ENCODE measurements at places on chromosomes 5 and 9.

GRCh38 chr9:132827366-132827765 is 50.7 kb downstream of the AK8 start:
- no peak overlapping the region for H3K27ac ChIP-seq
- no peaks in the 10 kb centered on the region for H3K36me3 ChIP-seq
- no peaks in the 10 kb centered on the region for H3K4me1 ChIP-seq
- H3K4me3 ChIP-seq = no peak overlapping the region
- no peaks in the 10 kb centered on the region for H3K27me3 ChIP-seq

DNA sequence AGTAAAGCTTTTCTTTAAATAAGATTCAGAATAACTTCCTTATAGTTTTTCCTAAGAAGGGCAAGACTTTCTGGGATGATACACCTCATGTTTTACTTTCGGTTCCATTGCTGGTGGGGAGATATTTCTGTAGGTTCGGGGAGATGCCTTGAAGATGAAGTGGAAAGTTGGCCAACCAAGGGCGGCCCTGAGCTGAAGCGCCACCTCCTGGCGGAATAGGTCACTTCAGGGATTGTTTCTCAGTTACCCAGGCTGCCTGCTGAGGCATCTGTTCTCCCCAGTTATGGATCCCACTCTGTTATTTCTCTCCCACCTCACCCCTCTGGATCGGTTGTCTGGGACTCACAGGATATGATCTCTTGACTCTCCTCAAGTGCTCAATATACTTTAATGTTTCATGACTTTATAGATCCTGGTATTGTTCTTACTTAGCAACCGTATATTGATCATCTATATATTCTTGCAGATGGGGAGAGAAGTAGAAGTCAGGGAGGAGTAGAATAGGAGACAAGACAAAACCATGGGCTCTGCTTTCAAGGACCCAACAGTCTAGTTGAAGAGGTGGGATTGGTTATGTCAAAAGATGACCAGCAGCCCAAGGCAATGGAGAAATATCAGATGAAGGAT is 23.4 kb downstream of the MEGF10 start:
- no peak overlapping the region for H3K4me3 ChIP-seq
- no peaks in the 10 kb centered on the region for H3K36me3 ChIP-seq
- H3K27me3 ChIP-seq = peaks cover 5% of the 10 kb centered on the region
- no peak overlapping the region for H3K27ac ChIP-seq

DNA sequence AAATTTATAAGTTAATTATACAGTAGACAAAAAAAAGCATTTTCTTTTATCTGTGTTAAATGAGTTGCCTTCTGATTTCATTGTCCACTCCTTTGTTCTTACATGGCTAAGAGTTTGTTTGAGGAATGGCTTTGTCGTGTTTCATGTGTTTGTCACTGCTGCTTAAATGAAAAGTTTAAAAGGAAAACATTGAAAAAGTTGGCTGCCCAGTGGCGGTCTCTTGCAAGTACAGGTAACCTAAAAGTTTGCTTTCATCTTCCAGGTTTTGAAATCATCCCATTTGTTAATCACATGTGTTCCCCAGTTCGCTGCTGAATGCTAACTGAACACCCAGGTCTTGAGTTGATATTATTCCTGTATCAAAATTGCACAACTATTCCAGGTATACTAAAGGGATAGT is 33.9 kb downstream of the EGFLAM start:
- no peaks in the 10 kb centered on the region for H3K36me3 ChIP-seq
- H3K4me3 ChIP-seq = no peak overlapping the region
- H3K27ac ChIP-seq = no peak overlapping the region
- peaks cover 5% of the 10 kb centered on the region for H3K27me3 ChIP-seq
- DNase-seq = no peak

- DNase-seq = no peak
- H3K4me3 ChIP-seq = no peak overlapping the region
- H3K27me3 ChIP-seq = peaks cover 38% of the 10 kb centered on the region
These were observed 8.8 kb upstream of the ADGRV1 start for GRCh38 chr5:90549729-90550275.

DNA sequence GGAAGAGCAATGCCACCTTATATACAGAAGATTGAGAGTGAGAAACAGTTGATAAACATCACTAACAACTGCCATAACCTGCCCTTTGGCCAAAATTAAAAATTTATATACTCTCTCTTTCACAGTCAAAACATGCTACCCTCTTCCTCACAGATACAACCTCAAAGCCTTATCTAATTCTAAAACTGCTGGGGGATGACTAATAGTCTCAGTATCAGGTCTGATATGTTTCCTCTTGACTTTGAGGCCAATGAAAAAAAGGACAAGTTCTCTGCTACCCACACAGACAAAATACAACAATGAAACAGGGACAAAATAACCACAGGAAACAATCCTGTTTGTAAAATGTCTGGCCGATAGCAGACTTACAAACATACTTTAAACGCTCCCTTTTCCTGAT is 485.6 kb upstream of the NUDT12 start:
- no peaks in the 10 kb centered on the region for H3K4me1 ChIP-seq
- H3K4me3 ChIP-seq = no peak overlapping the region
- no peak for DNase-seq
- no peaks in the 10 kb centered on the region for H3K27me3 ChIP-seq
- H3K27ac ChIP-seq = no peak overlapping the region

DNA sequence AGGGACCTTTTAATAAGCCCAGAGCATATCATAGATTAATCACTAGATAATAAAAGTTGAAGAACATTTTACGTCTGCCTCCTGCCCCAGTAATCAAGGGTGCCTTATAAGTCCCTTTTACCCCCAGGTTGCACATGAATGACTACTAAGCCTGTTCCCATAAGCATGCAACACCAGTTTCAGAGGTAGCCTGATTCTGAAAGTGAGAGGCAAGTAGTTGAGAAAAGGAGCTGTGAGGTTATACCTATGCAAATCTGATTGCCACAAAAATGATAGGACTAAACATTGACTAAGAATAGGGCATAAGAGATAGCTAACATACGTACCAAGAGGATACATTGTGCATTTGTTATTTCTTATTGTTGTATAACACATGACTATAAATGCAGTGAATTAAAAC is 681.9 kb downstream of the ISL1 start:
- no peak overlapping the region for H3K27ac ChIP-seq
- H3K27me3 ChIP-seq = no peaks in the 10 kb centered on the region
- H3K4me1 ChIP-seq = no peaks in the 10 kb centered on the region
- DNase-seq = no peak

DNA sequence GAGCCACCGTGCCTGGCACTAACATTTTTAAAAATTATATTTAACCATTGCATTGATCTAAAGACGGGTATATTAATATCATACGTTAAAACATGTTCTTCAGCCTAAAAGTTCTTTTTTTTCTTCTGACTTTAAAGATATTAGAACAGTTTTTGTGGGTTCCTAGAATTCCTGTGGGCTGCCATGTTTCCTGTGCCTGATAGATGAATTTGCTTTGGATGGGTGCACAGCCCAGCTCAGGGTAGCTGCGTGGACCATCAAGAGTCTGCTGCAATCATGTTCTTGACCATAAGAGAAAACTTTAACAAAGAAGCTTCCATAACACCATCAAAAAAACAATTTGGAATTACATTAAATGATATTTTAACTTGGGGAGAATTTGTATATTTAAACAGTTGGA is 2.4 kb upstream of the LAMC3 start:
- no peak overlapping the region for H3K4me3 ChIP-seq
- no peaks in the 10 kb centered on the region for H3K36me3 ChIP-seq
- H3K27ac ChIP-seq = no peak overlapping the region
- peaks cover 41% of the 10 kb centered on the region for H3K27me3 ChIP-seq

DNA sequence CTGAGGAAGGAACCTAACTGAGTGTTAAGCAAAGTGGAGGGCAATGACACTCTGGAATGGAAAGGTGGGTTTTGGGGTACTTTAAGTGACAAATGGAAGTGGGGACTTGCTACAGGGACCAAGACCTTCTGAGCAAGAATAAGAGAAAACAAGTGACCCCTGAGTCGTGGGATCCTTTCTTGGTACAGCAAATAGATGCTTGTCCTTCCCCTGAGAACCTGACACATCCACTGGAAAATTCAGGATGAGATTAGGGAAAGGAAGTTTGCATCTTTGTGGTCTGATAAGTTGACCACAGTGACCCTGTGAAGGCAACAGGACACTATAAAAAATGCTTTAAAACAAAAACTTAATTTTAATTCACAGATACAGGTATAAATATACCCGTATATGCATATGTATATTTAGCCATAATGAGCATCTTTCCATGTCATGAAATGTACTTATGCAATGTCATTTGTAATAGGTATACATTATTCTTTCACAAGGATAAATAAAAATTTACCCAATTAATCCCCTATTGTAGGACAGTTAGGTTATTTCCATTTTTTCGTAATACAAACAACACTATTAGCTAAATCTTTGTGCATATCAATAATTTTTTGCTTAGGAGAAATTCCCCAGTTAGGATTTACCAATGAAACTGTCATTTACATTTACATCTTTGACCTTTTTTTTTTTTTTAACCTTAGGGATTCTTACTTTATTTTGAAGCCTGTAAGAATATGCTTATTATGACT is 2.0 kb upstream of the IRF1 start:
- peaks cover 69% of the 10 kb centered on the region for H3K4me1 ChIP-seq
- H3K27me3 ChIP-seq = no peaks in the 10 kb centered on the region
- peak overlapping the region; percentile 6 for H3K27ac ChIP-seq
- peaks cover 7% of the 10 kb centered on the region for H3K36me3 ChIP-seq
- H3K4me3 ChIP-seq = no peak overlapping the region

Measured in stimulated activated naive B cell treated with anti-CD40 and anti-IgM and Interleukin-4, amounts not matched to agents 10 μg/mL and 1 μg/mL and 100 μg/mL, for 72 hours (primary cell).